ENCODE measurements at places on chromosomes 1 and 21. TPM values are rescaled to one million over a fixed set of nuclear protein-coding genes. Genes with fewer than 3 reads are reported as not detected.

The FAM177B gene
- total RNA-seq = not detected

The CD1B gene
- total RNA-seq = not detected

The GIPC2 gene
- total RNA-seq = 0.34 TPM

The MYOM3 gene
- not detected for total RNA-seq

The LIPI gene
- total RNA-seq = not detected

The OR2L2 gene
- not detected for total RNA-seq

The RGS1 gene
- total RNA-seq = 13.8 TPM

The HTR6 gene
- not detected for total RNA-seq

The IRF6 gene
- 0.21 TPM for total RNA-seq

The GFI1 gene
- 47.6 TPM for total RNA-seq

The AMY2B gene
- total RNA-seq = 5.2 TPM

The C1orf159 gene
- 26.8 TPM for total RNA-seq

The PHACTR4 gene
- total RNA-seq = 29.4 TPM

The AMY2A gene
- total RNA-seq = not detected

The LPAR3 gene
- total RNA-seq = 0.74 TPM

The KRTAP21-2 gene
- total RNA-seq = not detected

Data from activated CD8-positive, alpha-beta T cell treated with anti-CD3 and anti-CD28 coated beads, Interleukin-2, amount 10 ng/mL, durations not matched to agents 7 days and 5 days (primary cell).